ENCODE measurements at places on chromosomes 5 and 9.

GRCh38 chr9:10366171-10366779 lies 246.5 kb downstream of the PTPRD start:
- no peak for DNase-seq

DNA sequence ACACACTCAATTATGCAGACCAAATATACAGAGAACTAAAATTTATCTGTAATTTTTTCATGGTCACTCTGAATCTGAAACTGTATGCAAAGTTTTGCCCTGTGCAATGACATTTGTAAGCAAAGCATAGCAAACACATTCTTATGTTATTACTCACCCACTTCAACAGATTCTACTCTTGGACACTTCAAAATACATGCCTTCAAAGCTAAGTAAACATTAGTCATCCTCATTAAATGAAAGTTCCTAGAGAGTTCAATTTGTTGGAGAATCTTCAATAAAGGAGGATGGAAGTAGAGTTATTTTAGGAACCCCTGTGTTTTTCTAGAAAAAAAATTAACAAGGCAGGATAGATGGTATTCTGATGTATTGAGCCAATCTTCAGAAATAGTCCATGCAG lies 639.7 kb upstream of the C9orf72 start:
- no peak for DNase-seq

GRCh38 chr5:141747152-141748141 lies 65.4 kb upstream of the ARAP3 start:
- no peak for DNase-seq

DNA sequence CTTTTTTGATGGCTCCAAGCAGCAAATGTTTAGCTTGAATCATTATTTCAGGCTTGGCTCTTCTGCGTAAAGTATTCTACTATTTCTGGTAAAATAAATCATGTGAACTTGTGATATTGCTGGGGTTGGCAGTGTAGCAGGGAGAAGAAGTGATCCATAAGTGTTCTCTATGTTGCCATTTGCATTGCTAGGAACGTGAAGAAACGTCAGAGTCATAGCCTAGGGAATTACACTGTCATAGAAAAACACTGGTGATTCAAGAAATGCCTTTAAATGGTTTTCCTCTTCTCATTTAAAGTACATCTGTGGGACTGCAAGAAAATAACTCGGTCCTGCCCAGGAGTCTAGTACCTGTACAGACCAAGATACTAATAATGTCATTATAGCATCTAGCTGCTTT lies 162.3 kb downstream of the PBX3 start:
- no peak for DNase-seq

DNA sequence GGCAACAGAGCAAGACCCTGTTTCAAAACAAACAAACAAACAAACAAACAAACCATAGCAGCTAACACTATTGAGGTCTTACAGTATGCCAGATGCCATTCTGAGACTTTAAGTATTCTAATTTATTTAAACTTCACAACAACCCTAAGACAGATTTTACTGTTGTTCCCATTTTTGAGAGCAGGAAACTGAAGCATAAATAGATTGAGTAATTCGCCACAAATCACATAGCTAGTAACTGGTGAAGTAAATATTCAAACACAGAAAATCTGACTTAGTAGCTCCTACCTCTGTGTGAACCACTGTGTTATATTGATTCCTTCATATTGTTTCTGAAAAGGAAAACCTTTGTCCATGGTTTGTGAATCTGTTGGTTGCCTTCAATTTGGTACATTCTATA lies 98.4 kb downstream of the UNC13B start:
- no peak for DNase-seq

- DNase-seq = no peak
Measured at GRCh38 chr5:5149154-5149553, 9.0 kb downstream of the ADAMTS16 start.

DNA sequence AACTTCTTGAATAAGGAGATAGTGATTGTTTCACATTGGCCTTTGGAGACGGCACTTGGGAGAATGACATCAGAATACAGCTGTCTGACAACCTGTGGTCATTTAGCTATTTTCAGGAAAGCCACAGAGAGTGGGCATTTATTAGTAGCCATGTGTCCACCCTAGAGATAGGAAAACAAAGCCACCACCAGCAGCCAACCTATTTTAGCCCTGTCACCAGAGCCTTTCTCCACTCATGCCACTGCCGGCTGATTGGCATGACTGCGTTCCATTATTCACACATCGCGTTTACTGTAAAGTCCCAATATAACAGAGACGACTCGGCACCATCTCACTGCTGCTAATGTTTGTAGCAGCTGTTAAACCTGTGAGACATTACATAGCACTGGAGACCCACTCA lies 330.1 kb downstream of the NDUFS4 start:
- DNase-seq = no peak

GRCh38 chr5:1541702-1542400 lies 18.1 kb upstream of the LPCAT1 start:
- no peak for DNase-seq

DNA sequence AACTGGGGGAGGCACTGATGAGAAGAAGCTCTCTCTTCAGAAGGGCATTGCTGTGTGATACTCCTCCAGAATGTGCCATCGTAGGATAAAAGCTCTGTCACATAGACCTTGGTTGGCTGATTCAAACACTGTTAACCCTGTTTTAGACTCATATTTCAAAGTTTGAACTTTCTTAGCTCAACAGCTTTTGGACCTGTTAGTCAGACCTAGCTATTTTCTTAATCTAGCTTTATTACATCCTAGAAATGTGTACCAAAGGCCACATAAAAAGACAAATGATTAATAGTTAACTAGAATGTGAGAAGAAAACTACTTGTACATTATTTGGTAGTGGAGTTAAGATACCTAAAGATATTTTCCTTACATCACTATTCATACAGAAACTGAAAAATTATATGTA lies 4.3 kb downstream of the RHOBTB3 start:
- no peak for DNase-seq

DNA sequence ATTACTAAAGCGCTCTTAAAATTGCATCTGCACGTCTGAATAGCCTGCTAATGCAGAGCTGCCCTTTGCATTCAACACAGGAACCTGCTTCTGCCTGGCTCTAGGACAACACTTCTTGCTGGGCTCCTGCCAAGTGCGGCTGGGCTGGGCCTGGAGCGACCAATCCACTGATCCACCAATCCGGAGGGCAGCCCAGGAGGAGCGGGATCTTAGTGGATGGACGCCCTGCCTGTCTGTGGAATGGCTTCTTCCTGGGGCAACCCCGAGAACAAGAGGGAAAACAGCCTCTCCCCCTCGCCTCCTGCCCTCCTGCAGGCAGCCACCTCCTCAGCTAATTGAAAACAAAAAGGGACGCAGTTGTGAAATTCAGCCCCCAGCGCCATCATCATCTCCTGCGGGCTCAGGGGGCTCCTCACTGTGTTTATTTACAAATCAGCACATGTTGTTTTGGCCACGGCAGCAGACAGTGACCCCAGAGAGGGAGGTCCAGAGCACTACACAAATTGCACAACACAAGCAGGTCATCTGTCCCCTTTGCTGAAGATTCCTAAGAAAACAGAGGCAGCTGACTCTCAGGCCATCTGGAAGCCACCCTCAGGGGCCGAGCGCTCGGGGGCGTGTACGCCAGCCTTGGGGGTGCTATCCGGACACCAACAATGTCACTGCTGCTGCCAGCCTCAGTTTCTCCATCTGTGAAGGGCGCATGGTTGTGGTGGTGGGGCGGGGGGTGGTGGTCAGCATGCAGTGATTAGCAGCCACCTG lies 57.3 kb downstream of the GADD45G start:
- no peak for DNase-seq

- DNase-seq = no peak
Measured at GRCh38 chr9:91572044-91572443, 148.4 kb upstream of the NFIL3 start.

GRCh38 chr5:7978114-7978513 lies 109.2 kb downstream of the MTRR start:
- no peak for DNase-seq

GRCh38 chr9:18743971-18744370 lies 270.0 kb downstream of the ADAMTSL1 start:
- no peak for DNase-seq

- DNase-seq = no peak
Measured at GRCh38 chr9:33858423-33858822, 41.5 kb downstream of the UBE2R2 start.

GRCh38 chr5:150209099-150209635 lies 19.3 kb downstream of the SLC6A7 start:
- DNase-seq = no peak

- no peak for DNase-seq
Measured at GRCh38 chr5:29960323-29960722, 1233.2 kb upstream of the CDH6 start.

DNA sequence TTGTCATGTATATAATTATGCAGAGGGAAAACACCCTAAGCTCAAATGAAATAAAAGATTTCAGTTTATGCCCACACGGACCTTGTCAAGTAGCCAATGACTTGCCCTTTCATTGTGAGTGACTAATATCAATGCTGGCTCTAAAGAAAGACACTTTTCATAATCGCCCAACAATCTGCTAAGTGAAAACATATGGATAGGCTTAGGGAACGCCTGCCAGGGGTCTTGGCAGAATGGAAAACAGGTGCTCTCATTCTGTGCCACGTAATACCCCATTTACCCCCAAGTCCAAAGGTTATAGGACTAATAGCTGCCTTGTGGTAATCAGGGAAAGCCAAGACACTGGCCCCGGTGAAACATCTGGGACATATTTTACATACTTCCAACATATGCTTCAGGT lies 157.7 kb downstream of the SLF1 start:
- DNase-seq = no peak

DNA sequence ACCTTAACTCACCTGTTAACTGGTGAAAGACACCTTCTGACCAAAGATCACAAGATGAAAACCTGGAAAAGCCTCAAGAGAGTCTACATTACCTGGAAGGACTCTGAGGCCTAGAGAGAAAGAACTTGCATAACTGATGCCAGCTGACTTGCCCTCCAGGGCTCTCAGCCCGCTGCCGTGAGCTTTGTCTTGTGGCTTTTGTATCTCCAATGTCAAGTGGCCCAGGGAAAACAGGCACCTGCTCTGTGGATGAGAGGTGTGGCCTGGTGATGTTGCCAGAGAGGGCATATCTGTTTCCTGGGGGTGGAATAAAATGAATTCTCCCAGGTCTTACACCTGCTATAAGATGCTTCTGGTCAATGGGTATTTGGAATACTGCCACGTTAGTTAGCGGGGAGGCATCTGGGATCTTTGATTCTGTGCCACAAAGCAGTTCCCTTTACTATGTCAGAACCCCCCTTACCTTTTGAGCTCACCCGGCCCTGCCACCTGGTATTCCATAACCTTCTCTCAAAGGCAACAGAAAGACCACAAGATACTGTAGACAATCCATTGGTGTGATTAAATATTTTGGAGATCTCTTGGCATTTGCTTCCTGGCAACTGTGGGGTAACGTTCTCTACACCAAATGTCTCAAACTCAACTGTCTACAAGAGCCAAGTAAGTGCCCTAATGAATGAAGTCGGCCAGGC lies 54.9 kb upstream of the N4BP3 start:
- DNase-seq = no peak

DNA sequence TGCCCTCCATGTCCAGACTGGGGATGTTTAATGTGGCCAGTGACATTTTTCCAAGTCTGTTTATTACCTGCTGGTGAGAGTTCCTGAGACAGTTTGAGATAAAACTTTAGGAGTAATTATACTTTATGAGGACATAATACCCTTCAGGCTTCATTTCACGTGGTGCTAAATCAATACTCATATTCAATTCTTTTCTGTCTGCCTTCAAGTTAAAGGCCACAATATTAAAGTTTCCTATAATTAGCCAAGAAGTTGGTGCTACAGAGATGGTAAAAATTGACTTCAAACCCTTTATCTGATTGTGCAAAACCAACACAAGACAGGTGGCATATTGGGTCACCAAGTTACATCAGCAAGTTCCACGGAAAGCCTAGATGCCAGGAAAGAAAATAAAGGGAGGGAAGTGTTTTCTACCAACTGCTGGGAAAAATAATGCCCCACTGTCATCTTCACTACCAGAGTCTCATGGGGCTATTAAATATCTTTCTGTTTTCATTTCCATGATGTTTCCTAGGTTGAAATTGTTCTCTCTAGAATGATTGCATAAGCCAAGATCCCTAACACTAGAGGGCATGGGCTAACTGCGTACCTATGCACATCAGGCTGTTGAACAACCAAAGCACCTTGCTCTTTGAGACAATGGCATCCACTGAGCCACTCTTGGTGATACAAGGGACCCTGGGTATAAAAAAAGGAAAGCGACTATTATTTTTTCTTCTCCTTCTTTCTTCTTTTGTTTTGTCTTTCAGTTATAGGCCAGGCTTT lies 68.7 kb downstream of the INSYN2B start:
- no peak for DNase-seq
